ENCODE measurements at places on chromosomes 7 and 10.
A peak's percentile ranks its signal among the peaks of the same experiment; 100 is the strongest.

DNA sequence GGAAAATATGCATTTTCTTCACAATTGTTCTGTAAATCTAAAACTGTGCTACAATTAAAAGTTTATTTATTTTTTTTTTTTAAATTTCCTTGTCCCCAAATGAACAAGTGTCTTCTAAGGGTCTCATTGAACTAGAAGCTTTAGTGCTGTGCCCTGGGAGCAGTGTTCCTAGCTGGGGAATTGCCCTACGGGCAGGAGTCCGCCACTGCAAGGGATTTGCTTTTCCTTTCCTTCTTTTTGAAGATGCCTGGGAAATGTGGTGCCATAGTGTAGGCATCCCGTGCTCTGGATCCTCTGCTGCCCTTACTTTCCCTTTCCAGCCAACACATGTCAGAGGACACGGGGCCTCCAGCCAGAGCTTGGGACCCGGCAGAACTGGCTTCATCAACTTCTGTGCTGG, 177.1 kb upstream of the CTBP2 start:
- no peak for DNase-seq

DNA sequence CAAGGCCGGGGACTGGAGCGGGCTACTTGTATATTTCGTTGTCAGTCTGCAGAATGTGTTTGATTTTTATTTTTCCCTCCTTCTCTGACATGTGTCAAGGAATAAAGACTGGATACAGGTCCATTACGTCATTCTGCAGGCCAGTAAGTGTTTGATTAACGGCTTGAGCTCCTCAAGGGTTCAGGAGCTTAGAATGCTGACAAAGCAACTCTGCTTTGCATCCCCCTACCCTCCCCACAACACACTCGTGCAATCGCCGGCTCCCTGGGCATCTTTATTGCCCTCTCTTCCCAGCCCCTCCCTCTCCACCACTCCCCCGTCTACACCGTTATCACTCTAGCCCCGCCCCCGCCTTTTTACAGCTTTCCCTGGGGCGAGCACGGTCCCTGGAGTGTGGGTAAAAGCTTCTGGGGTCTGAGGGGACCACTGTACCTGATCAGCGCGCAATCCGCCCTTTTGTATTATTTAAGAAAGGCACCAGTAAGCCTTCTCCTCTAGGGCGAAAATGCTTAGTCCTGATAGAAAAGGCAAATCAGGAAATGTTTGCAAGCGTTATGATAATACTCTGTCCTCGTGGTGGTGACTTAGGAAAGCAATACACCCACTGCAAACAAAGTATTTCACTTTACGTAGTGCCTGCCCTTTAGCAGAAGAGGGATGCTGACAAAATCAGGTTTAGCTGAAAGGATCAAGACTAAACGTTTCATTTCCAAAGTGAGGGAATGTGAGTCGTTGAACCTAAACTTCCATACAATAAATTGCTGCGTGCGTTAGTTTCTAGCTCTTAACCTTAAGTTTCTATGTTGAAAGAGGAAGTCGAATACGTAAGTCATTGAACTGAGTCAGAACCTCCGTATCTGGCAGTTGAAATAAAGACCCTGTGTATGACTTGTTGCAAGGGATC, 1.4 kb upstream of the CREB5 start:
- DNase-seq = no peak

GRCh38 chr10:114577133-114577532, 80.9 kb downstream of the ABLIM1 start:
- DNase-seq = no peak

DNA sequence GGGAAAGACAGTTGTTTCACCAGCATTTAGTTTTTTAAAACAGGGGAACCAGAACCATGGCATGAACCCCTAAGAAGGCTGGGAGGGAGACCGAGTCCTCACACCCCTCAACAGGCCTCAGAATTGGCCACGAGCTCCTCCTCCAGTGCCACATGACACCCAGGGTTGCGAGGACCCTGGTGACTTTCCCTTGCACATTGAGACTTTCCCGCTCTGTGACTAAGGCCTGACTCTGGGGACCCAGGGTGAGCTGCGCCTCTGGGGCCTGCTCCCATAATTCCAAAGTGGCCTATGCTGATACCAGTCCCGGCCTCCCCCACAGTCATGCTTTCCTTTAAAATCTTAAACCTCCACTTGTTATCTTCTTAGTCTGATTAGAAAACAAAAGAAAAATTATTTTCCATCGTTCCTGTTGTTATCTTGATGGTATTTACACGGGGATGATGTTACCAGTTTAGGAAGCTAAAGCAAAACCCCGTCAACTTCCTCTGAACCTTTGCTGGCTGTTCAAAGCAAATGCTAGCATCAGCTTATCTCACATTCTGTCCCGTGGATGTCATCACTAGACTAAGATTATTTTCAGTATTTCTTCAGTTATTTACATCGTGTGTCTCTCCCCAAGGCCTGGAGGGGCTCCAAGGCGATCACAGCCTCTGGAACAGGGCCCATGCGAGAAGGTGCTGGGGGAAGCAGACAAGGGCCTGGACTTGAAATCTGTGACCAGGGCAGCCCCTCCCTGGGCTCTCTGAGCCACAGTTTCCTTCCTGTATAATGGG, 42.1 kb downstream of the FAM53B start:
- DNase-seq = no peak

- no peak for DNase-seq
Measured at GRCh38 chr7:51134013-51134441, 182.6 kb downstream of the COBL start.

GRCh38 chr7:68408873-68409272, 1189.4 kb upstream of the AUTS2 start:
- DNase-seq = no peak

GRCh38 chr7:18835001-18835690, 282.3 kb downstream of the TWIST1 start:
- DNase-seq = peak; percentile 3

- no peak for DNase-seq
Measured at GRCh38 chr10:106712988-106713387, 451.5 kb downstream of the SORCS1 start.

DNA sequence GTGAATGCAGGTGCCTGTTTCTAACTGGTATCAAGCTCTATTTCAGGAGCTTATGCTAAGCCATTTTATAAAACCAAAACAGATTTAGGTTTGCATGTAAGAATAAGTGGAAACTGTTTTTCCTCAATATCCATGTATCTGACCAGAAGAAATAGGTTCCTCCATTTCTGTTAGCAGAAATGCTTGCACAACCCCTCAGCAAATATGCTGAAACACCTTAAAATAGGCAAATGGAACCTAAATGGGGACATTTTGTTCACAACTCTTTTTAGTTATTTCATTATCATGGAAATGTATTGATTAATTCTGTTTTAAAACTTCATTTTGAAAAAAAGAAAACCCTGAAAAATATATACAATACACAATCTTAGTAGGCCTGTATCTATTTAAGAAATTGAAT, 8.9 kb upstream of the EEPD1 start:
- DNase-seq = no peak

DNA sequence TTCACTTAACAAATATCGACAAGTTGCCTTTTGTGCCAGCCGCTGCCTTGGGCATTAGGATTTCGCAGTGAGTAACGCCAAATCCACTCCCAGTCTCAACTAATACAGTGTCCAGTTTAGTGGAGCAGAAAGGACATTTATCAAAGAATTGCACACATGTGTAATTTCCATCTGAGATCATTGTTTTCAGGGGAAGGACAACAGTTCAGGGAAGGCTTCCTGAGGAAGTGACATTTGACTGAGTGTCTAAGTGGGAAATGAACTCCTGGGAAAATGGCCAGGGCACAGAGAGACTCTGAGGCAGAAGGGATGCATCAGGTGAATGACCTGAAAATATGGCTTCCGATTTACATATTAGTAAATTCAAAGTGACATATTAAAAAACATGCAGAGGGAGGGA, 89.4 kb downstream of the ITGA8 start:
- DNase-seq = no peak

- peak; percentile 28 for DNase-seq
Measured at GRCh38 chr7:18283045-18283444, 212.5 kb upstream of the HDAC9 start.

DNA sequence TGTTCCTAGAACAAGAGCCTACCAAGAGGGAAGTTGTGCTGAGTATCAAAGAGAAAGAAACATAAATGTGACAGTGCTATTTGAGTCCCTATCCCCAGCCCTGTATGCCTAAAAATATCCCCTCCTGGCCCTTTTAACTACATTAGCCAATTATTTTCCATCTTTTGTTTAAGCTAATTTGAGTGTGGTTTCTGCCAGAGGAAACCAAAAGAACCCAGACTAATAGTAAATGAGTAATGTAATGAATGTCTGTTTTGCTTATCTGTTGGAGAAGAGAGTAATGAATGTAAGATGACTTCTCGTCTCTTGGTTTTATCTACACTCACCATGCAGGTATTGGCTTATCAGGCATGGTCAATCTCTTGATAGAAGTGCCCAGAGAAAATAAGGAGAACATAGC, 134.4 kb upstream of the CDK1 start:
- no peak for DNase-seq

GRCh38 chr10:10020945-10021344, 996.7 kb upstream of the CELF2 start:
- no peak for DNase-seq

DNA sequence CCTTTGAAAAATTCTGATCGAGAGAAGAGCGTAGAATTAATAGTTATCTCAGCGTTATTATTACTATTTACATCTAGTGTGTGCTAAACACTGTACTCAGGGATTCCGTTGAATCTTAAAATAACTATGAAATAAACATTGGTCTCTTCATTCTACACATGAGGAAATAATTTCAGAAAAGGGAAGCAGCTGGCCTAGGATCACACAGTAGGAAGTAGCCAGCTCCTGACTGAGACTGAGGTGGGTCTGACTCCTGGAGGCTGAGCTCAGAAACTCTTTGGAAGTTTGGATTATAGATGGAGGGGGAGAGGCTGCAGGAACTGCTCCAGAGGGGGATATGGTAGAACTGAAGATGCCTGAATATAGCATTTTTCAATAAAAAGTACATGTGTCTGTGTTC, 183.9 kb upstream of the WDR11 start:
- no peak for DNase-seq

DNA sequence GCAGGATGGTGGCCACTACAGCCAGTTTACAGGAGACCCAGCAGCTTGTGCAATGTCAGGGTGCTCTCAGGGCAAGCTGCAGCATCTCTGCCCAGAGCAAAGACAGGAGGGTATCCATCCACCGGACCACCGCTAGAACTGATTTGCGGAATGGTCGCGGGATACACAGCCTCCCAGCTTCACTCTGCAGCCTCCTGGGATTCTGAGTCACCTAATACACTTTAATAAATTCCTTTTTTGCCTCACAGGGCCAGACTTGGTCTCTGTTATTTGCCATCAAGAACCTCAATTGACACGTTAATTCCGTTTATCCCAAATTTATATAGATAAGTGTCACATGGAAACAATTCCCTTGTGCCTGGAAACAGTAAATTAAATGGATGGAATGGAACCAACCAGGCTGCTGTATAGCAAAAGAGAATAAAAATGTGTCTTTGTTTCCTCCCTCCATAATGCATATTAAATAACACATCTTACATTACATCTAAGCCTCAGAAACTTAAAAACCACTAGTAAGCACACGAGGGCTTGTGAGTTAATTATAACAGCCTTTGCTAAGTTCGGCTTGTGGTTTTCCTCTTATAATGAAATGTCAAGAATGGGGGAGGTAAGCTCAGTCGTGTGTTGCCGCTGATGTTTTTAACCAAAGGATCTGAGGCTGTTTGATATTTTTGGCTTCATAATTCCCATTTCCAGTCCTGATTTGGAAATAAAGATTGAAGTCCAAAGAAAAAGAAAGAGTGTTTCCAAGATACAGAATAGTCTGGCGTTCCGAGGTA, 52.1 kb downstream of the ADRB1 start:
- DNase-seq = peak; percentile 95

GRCh38 chr10:129853562-129853903, 110.5 kb downstream of the EBF3 start:
- DNase-seq = peak; percentile 41

- DNase-seq = no peak
Measured at GRCh38 chr7:30087371-30087770, 47.4 kb upstream of the MTURN start.

- no peak for DNase-seq
Measured at GRCh38 chr7:132295175-132295574, 281.1 kb downstream of the PLXNA4 start.

GRCh38 chr10:70054902-70055301, 2.3 kb downstream of the MACROH2A2 start:
- DNase-seq = no peak

DNA sequence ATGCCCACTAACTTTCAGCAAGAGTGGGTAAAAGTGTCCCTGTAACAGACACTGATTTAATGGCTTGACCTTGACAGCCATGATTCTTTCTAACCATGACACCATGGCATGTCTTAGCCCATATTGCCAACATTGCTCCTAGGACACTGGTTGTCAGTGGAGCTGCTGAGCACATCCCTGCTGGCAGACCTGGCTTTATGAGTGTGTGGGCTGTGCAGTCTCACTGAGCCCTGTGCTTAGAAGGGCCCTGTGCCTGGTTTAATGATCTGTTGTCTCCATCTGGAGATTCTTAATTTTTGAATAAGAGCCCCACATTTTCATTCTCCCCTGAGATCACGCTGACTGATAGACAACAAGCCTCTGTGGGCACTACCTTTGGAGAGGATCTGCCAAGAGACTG, 243.1 kb upstream of the KIAA1217 start:
- DNase-seq = no peak

GRCh38 chr10:104122225-104123107, 495 bp downstream of the SFR1 start:
- peak; percentile 67 for DNase-seq

DNA sequence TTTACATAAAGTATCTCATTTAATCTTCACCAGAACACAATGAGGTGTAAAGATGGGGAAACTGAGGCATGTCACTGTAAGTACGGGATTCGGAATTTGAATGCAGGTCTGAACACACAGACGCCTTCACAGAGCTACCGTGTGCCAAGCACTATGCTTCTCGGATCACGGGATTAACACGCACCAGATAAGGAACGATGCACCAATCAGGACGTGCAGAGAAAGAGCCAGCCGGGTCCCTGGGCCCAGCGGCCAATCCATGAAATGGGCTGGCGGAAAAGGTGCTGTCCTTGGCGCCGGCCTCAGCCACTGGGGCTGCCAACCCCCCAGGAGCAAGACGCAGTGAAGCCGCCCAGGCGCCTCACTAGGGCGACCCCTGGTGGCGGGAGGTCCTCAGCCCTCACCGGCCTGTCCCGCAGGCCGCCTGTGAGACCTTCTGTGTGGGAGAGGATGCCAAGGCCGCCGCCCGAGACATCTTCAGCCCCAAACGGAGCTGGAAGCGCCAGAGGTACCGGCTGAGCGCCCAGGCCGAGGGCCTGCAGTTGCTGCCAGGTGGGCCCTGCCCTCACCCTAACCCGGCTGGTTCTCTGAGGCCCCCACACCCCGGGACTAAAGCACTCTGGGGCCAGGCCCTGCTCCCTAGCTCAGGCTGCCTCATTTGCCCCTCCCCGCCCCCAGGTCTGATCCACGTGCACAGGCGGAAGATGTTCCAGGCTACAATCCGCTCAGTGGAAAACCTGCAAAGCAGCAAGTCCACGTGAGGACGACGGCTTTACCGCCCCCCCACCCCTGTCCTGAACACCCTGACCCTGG, 15.6 kb downstream of the ATG9B start:
- no peak for DNase-seq
